Activated CD8-positive, alpha-beta memory T cell treated with anti-CD3 and anti-CD28 coated beads for 1 hour (primary cell): ENCODE measurements at places on chromosomes 5 and 9.

DNA sequence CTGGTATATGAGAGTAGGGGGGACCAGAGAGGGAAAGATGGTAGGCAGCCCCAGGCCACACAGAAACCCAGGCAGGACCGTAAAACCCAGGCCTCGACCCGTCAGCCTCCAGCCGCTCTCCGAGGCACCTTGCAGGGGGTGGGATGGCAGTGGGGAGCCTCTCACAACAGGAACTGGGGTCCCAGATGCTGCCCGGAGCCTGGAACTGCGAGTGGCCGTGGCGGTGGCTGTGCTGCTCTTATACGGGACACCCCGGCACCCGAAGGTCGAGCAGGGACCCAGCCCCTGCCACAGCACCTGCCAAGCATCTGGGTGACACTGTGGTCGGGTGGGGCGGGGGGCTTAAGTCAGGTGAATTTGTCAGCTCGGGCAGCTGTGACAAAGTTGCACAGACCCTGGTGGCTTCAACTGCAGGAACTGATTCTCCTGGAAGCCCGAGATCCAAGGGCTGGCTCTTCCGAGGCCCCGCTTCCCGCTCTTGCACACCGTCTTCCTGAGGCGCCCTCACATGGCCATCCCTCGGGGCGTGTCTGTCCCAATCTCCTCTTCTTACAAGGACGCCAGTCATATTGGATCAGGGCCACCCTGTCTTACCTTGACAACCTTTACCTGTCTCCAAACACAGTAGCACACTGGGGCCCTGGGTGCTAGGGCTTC lies 47.6 kb upstream of the EGFL7 start:
- DNase-seq: no peak

GRCh38 chr5:134555223-134555889 lies 29.9 kb downstream of the JADE2 start:
- no peak for DNase-seq

GRCh38 chr5:111153483-111153882 lies 61.3 kb downstream of the WDR36 start:
- no peak for DNase-seq

- no peak for DNase-seq
Observed at GRCh38 chr9:16136961-16137360, 584.1 kb downstream of the CCDC171 start.

DNA sequence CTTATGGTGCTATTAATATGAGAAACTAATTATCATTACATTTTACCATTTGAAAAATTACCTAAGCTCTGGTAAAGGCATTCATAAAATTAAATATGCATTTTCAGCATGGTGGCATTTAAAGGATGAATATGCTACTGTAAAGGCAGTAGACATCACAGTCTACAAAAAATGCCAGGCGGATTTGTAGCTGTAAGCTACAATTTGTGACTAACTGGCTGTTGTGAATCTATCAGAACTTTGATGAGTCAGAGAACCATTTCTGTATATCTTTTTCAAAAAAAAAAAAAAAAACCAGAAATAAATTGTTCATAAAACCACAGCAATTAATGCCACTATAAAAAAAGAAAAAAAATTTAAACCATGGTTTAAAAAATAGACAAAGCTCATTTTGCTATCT lies 186.3 kb downstream of the NFIB start:
- no peak for DNase-seq

- DNase-seq: no peak
Observed at GRCh38 chr9:131892902-131893500, 153.1 kb upstream of the RAPGEF1 start.

DNA sequence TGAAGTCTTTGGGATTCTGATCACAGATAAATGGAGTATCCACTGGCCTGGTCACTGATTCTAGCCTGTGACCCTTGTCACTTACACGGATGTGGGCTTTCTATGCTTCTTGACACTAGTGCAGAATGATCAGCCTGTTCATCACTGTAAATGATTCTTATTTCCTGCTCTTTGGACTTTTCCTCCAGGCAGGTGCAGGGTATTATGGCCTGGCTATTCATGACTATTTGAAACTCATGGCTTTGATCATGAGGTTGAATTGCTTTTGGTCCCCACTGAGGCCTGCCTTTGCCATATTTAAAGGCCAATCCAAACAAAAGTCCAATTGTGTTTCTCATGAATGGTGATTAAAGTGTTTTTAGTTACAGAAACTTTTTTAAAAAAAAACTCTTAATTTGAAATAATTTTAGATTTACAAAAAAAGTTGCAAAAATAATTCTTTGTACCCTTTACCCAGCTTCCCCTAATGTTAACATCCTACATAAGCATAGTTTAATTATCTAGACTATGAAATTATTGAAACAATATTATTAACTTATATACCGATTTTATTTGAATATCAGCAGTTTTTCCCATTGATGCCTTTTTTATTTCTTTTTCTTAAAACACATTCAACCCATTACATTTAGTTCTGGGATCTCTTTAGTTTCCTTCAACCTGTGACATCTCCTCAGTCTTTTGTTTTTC lies 68.1 kb downstream of the GALNT10 start:
- no peak for DNase-seq

DNA sequence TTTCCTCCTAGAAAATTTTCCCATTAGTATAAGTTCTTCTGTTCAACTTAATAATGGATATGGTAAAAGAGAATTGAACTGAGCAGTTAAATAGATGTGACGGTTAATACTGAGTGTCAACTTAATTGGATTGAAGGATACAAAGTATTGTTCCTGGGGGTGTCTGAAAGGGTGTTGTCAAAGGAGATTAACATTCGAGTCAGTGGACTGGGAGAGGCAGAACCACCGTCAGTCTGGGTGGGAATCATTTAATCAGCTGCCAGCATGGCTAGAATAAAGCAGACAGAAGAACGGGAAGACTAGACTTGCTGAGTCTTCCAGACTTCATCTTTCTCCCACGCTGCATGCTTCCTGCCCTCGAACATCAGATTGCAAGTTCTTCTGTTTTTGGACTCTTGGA lies 689.6 kb upstream of the CDH10 start:
- DNase-seq: no peak

- DNase-seq: no peak
Observed at GRCh38 chr9:121811751-121812150, 160.3 kb downstream of the DAB2IP start.

DNA sequence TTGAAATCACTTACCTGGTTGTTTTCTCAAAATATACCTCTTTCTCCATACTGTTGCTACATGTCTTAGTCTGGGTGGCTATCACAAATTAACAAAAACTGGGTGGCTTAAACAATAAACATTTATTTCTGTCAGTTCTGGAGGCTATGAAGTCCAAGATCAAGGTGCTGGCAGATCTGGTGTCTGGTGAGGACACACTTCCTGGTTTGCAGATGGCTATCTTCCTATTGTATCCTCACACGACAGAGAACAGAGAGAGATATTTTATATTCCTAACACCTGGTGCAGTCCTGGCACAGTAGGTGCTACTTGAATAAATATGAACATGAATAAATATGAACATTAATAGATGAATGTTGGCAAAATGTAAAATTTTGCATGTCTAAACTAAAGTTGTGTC lies 164.3 kb upstream of the ACOT12 start:
- DNase-seq: no peak

GRCh38 chr9:134063088-134063570 lies 4.7 kb downstream of the BRD3 start:
- DNase-seq: no peak

DNA sequence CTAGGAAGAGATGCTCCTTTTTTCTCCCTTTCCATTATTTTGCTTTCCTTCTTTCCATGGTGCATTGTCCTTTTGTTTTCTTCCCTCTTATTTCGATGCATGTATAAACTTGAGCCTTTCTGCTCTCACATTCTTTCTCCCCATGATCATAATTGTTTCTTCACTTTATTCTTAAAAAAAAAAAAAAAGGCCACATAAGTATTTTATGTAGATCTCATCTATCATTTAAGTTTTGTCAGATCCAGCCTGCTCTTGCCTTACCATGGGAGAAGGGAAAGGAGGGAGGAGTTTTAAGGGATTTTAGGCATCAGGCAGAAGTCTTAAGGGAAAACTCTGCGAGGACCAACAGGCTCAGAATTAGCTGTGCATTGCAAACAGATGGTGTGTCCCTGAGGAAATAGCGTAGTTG lies 11.1 kb downstream of the TGFBR1 start:
- DNase-seq: no peak

DNA sequence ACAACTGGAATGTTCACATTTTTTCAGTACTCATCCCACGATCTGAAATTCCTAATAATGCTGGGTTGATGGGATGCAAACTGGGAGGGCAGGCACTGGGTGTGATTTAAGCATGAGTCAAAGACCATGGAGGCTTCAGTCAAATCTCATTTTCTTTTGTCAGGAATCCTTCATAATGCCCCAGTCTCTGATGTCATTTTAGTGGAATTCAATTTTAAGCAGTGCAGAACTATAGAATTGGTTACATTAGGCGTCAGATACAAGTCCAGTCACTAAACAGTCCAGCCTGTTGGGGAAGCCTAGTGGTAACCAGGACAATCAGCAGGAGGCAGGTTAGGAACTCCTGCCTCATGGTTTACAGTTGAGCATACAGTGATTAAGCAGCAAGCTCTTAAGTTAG lies 41.0 kb upstream of the TMEM215 start:
- no peak for DNase-seq

DNA sequence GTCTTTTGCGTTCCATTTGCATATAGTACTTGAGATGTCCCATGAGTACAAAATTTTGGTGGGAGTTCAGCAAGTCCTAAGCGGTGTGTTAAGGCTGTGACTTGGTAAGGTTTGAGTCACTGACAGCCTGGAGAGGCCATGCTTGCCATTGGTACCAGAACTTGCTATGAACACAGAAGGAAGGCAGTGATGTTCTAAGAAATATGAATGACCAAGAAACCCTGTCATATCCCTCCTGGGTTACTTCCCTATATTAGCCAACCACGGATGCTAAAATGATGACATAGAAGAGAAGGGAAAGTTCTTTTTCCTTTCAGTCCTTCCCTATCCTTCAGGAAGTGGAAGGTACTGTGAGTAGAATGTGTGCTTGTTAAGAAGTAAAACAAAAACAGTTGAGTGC lies 136.7 kb downstream of the GCNT1 start:
- DNase-seq: no peak

DNA sequence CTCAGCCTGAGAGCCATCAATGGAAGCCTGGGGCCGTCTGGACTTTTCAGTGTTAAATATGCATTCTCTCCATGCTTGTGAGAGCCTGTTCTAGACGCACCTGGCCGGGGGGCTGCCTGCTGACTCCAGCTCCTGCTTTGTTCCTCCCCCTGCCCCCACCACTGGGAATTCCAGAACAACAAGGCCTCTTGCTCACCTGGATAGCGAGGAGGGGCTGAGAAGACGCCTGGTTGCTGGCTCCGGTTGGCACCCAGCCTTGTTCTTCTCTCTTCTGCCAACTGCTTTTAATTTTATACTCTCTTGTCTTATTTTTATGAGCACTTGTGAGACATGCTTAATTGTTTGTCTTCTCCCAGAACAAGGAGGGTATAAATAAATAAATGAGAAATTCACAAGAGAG lies 15.0 kb upstream of the RAPGEF1 start:
- DNase-seq: no peak

DNA sequence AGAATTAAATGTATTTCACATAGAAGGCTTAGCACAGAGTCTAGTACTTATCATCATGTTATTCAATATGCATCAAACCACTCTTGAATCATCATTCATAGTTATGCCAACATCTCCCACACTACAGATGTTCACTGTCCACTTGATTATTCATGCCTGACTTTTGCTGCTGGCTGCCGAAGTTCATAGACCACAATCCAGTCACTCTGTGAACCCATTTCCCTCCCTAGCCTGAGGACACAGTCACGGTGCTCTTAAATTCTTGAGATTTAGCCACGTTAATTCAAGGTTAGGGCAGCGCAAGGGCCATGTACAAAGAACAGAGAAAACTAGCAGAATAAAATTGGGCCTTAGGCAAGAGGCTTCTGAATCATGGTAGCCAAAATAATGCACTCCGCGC lies 32.4 kb downstream of the ABCA1 start:
- no peak for DNase-seq

GRCh38 chr5:89703817-89704216 lies 705.7 kb downstream of the CETN3 start:
- DNase-seq: no peak

DNA sequence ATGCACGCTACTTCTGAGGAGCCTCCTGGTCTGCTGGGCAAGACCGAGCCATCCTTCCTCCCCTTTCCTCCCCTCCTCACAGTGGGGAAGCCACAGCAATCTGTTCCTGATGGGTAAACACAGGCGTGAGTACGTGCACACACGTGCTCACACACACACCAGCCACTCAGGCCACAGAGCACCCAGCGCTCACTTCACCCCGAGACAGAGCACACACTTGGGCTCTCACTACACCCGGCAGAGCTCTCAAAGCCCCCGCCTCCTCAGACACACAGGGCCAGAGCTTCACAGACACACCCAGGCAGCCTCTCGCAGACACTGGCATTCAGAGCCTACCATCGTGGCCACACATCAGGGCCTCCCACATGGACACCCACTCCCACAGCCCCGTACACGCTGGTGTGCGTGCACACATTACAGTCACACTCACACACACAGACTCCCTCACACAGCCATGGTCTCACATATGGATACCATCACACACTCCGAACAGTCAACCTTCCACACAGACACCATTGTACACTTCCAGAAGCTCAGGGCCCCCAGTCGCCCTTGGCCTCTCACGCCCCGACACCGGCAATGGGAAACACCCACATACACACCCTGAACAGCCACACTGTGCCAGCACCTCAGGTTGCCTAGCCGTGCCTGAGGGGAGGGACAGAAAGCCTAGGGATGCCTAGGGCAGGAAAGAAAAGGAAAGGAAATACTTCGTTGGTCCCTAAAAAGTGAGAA lies 13.5 kb downstream of the CNTFR start:
- DNase-seq: no peak

DNA sequence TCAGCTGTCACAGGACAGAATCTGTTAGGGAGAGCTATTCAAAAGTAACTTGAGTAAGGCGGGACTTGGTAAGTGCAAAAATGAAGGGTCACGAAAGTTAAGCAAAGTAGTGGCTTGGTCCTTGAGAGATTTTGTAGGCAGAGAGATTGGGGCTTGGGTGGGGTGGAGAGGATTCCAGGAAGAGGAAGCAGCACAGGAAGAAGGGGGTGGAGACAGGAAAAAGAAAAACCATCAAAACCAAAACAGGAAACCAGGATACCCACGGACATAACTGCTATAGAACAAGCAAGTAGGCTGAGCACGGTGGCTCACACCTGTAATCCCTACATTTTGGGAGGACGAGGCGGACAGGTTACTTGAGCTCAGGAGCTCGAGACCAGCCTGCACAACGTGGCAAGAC lies 3.7 kb downstream of the ROPN1L start:
- no peak for DNase-seq

- no peak for DNase-seq
Observed at GRCh38 chr5:32574540-32575175, 10.7 kb upstream of the SUB1 start.

- no peak for DNase-seq
Observed at GRCh38 chr5:83149671-83150070, 72.3 kb downstream of the XRCC4 start.

GRCh38 chr5:98913911-98914310 lies 14.9 kb downstream of the CHD1 start:
- DNase-seq: no peak

- DNase-seq: no peak
Observed at GRCh38 chr9:77291714-77292113, 114.4 kb downstream of the VPS13A start.
